ENCODE measurements at places on chromosomes 6 and 20.

GRCh38 chr20:57474816-57475215, 50.1 kb downstream of the CTCFL start:
- DNase-seq = no peak

DNA sequence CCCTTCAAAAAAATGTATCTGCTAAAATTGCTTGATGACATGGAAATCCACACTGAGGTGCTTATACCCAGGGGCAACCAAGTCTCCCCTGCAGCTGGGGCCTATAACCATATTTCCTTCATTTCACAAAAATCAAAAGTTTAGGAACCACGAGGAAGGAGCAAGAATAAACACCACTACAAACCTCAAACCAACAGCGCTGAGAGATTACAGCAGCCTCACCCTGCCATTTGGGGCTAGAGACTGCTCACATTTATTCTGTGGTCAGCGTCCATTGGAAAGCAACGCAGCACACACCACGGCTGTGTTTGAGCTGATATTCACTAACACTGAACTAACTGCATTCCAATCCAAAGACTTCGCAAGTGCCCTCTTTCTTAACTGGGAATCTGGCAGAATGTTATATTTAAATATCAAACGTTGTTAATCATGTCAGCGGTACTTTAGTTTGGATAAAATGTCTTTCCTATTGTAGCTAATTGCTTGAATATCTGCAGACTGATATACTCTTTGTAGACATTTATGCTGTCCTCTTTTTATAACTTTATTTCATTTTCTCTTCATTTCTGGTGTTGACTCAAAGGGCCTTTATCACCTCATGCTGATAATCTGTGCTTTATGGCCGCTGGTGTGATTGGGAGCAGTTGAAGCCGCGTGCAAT, 94.6 kb downstream of the FOXA2 start:
- no peak for DNase-seq

DNA sequence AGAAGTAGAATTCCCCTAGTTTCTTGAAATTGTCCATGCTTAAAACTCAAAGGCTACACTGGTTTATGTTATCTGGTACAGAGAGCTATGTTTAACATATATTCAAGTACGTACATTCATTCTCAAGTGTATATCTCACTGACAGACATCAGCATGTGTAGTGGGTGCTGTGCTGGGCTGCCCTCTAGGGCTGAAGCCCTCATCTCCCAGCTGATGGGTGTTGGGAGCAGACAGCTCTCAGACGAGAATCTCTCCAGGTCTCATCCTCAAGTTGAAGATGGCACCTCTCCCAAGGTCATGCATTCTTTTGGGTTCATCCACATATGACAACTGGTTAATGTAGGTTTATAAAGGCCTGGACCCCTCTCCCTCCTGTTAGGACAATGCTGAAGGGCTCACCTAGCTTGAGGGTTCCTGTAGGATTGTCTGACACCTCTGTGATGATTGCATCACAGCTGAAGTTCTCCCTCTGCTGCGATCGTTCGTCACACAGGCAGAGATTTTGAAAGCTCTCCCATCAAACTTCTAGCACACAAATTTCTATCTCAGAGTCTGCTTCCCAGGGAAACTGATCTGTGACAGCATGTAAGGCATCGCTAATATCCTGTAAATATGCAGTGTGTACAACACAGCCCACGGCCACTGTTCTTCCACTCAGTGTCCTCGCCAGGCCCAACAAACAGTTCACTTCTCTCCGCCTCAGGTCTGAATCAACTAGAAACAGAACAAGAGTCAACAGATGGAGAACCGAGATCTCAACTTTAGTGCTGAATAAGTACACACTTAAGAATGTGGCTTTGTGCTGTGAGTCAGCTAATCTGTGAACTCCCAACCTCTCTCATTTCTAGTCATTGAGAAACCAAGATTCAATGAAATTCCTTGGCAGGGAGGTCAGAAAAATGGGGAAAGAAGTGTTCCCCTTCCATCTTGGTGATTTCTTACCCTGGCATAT, 43.2 kb downstream of the PREP start:
- no peak for DNase-seq

- DNase-seq = no peak
These were observed 55.0 kb downstream of the SOX4 start for GRCh38 chr6:21648475-21649050.

- no peak for DNase-seq
These were observed 21.7 kb downstream of the TBC1D20 start for GRCh38 chr20:440636-441035.

GRCh38 chr20:5168651-5169396, 42.0 kb downstream of the CDS2 start:
- no peak for DNase-seq

GRCh38 chr6:93183531-93183972, 235.8 kb downstream of the EPHA7 start:
- no peak for DNase-seq

DNA sequence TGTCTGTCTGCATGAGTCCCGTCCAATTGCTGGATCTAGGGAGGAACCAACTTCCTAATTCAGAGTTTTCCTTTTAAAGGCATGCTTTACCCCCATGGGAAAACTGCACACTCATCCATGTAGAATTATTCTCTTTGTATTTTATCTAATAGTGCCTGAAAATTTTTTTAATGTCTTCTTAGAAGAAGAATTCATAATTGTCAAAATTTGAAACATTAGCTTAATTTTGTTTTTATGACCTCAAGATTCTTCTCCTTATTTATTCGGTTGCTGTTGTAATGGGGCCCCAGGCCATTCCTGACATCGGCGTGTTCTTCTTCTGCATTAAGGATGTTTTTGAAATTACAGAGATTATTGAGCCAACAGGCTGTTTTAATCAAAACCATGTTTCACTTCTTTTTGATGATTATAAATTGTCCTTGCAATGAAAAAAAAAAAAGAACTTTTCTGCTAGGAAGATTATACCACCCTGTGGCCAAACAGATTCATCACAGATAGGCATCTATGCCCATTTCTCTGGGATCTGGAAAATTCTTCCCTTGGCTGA, 100.3 kb downstream of the ZNF217 start:
- no peak for DNase-seq

- no peak for DNase-seq
These were observed 66.6 kb downstream of the SHPRH start for GRCh38 chr6:145897552-145897951.

DNA sequence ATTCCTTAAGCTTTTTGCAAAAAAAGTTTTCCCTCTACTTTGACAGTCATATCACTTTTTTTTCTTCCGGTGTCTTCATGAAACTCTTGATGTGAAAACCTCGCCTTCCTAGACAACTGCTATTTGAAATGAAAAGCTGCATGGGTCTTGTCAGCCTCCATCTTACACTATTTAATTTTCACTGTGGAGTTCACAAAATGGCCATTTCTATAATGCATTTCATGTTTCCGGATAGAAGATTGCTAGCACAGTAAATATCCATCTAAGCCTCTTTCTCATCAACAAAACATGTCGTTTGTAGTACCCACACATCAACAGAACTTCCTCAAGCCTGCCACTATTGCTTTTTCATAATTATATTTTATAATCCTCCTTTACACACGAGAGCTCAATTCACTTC, 204.9 kb upstream of the ID4 start:
- no peak for DNase-seq

- DNase-seq = no peak
These were observed 303.4 kb downstream of the CENPW start for GRCh38 chr6:126643352-126643751.

DNA sequence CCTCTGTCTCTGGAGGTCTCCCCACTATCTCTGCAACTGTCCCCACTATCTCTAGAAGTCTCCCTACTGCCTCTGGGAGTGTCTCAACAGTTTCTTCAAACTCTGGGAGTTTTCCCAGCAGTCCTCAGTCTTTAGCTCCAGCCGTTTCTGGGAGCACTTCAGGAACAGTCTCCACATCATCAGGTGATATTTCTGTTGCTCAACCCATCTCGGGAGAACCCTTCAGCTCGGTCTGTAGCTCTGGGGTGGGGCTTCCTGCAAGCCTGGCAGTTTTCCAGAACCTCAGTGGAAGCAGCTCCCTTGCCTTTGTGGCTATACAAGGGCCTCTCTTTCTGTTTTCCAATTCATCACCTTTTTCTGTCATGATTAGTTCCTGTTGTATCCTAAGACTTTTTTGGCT, 3.0 kb upstream of the SFTA2 start:
- no peak for DNase-seq

- DNase-seq = no peak
These were observed 2.7 kb upstream of the RBM24 start for GRCh38 chr6:17278289-17279063.

GRCh38 chr6:9025796-9026394, 590.5 kb upstream of the SLC35B3 start:
- no peak for DNase-seq

GRCh38 chr20:61271312-61272231, 19.5 kb downstream of the CDH4 start:
- no peak for DNase-seq

- no peak for DNase-seq
These were observed 14.2 kb upstream of the CALHM5 start for GRCh38 chr6:116497113-116497676.

- no peak for DNase-seq
These were observed 153.0 kb downstream of the REV3L start for GRCh38 chr6:111329882-111330633.

- no peak for DNase-seq
These were observed 37.9 kb upstream of the KHDRBS2 start for GRCh38 chr6:62323818-62324431.

DNA sequence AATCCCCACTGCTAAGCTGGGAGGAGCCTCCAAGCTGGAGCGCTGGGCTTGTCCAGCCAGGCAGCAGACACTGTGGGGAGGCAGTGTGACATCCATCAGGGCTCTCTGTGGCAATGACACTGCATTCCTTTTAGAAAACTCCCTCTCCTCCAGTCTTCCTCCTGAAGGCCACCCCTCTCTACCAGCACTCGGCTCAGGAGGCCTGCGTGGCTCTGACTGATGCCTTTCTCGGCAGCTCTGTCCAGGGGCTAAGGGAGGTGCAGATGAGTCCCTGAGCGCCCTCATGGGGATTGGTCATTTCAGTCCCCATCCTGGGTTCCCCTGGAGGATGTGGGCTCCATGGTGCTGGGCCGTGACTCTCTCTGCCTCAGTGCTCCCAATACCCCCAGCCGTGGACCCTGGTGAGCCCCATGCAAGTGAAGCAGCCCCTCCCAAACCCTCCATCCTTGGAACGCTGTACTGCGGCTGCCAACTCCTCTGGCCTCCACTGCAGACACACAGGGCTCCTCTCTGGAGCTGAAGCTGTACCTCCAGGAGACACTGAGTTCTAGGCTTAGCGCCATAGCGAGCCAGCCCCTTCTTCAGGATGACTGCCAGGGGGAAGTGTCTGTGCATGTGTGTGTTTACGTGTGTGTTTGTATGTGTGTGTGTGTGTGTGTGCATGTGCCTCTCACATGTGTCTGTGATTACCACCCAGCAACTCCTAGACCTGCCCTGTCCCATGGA, 209.6 kb downstream of the ERMARD start:
- peak; percentile 80 for DNase-seq

- no peak for DNase-seq
These were observed 65.4 kb upstream of the HDDC2 start for GRCh38 chr6:125367036-125367782.

DNA sequence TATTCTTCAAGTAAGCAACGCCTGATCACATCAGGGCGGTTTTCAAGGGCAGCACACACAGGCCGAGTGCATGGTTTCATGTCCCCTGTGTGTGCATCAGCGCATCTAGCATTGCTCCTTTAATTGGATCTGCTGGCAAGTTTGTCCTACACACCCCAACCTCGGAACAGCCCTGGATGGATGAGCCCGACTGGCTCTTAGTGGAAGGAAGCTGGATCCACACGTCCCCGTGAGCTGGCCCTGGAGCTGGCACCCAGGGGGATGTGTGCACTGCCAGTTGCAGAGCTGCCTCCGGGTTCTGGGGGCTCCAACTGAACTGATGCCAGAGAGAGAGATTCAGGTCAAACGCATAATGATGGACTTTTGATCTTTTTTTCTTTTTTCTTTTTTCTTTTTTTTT, 39.2 kb upstream of the QKI start:
- no peak for DNase-seq

Data from lower leg skin (tissue), 4 donors.